ENCODE measurements at places on chromosomes 1 and 21. TPM values are rescaled to one million over a fixed set of nuclear protein-coding genes. Genes with fewer than 3 reads are reported as not detected.

UQCRHL gene
- polyA plus RNA-seq = 3.8 TPM

LCE3D gene
- polyA plus RNA-seq = not detected

TMEM50A gene
- polyA plus RNA-seq = 120 TPM

ARV1 gene
- 29.5 TPM for polyA plus RNA-seq

GRCh38 chr1:56726706-56727105 lies 81.6 kb downstream of the PRKAA2 start:
- no peak for DNase-seq

- no peak for DNase-seq
Observed at GRCh38 chr1:46369542-46370213, 24.4 kb upstream of the FAAH start.

GRCh38 chr21:42755766-42756579 lies 102.6 kb downstream of the PDE9A start:
- no peak for DNase-seq

All from left renal cortex interstitium (tissue), 4 donors.